ENCODE measurements at places on chromosomes 2 and 18.

GRCh38 chr18:3912705-3913104, 462.7 kb downstream of the TGIF1 start:
- no peak for DNase-seq

DNA sequence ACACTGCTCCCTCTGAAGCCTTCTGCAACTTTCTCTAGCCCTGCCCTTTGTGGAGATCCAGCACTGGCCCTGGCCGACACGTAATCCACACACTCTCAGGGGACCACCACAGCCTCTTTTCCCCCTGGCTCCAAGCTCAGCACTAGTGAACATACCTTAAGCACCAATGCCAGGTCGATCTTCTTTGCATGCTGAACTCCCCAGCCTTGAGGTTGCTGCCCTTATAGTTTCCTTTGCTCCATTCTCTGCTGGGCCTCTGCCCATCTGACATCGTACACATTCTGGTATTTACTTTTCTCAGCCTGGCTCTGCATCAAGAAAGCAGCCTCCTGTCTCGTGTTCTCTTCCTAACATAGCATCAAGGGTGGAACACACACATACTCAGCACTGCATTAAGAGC, 361.5 kb downstream of the LPIN1 start:
- DNase-seq, result no peak

GRCh38 chr2:110971811-110972210, 148.9 kb upstream of the BCL2L11 start:
- DNase-seq, result no peak

GRCh38 chr18:36377626-36378025, 80.1 kb downstream of the FHOD3 start:
- DNase-seq, result no peak

- DNase-seq, result no peak
These were observed 21.0 kb downstream of the C1QL2 start for GRCh38 chr2:119137502-119137901.

- DNase-seq, result no peak
These were observed 236.4 kb downstream of the PIEZO2 start for GRCh38 chr18:10912790-10913545.

GRCh38 chr2:224086226-224086914, 47.3 kb upstream of the SERPINE2 start:
- peak; percentile 67 for DNase-seq

- no peak for DNase-seq
These were observed 10.3 kb downstream of the DIPK1C start for GRCh38 chr18:74446631-74447403.

DNA sequence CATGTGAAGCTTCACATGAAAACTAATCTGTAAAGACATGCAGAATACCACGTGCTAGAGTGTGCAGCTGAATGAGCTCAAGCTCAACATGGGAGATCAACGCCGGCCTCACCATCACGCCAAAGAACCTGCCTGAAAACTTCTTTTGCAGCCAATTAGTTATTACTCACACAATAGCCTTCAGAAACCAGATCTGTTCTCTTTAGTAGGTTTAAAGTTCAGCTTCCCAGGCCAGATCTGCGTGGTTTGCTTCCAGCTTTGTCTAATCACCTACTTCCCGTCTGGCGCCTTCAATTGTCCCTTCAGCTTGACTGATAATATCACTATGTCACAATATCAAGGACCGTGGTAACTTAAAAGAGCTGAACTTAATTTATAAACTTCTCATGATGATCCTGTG, 68.0 kb upstream of the ZNF236 start:
- no peak for DNase-seq

DNA sequence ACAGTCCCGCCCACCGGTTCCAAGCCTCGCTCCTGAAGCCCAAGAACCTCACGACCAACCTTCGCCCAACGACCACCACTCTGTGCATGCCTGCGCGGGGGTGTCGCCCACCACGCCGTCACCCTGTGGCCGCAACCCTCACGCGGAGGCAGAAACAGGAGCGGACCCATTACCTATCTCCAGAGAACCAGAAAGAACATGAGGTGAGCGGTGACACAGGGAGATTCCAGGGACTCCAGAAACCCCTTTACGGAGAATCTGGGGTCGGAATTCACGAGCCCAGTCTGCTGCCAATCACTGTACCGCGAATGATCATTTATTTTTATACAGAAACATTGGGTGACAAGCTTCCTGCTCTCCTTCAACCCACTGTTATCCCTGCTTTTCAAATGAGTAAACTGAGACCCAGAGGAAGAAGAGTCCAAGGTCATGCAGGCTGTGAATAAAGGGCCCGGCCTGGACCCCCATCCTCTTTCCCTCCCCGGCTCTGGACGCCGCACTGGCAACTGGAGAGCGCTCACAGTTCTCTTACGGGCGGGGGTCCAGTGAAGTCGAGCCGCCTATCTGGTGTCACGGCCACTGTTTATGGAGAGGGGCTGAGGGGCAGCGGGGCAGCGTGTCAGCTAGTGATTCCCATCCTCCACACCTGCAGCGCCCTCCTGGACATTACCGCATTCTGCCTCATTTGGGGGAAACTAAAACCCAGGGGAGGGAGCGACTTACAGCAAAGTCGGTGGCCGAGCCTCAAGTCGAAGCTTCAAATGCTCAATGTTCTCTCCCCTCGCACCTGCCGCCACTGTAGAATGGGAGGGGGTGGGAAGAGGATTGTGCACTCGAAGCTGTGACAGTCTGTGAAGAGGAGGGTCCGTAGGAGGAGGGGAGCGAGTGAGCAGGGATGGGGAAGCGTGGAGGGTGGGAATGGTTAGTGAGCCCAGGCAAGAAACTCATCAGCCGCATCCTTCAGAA, 723 bp upstream of the SLC30A3 start:
- no peak for DNase-seq

DNA sequence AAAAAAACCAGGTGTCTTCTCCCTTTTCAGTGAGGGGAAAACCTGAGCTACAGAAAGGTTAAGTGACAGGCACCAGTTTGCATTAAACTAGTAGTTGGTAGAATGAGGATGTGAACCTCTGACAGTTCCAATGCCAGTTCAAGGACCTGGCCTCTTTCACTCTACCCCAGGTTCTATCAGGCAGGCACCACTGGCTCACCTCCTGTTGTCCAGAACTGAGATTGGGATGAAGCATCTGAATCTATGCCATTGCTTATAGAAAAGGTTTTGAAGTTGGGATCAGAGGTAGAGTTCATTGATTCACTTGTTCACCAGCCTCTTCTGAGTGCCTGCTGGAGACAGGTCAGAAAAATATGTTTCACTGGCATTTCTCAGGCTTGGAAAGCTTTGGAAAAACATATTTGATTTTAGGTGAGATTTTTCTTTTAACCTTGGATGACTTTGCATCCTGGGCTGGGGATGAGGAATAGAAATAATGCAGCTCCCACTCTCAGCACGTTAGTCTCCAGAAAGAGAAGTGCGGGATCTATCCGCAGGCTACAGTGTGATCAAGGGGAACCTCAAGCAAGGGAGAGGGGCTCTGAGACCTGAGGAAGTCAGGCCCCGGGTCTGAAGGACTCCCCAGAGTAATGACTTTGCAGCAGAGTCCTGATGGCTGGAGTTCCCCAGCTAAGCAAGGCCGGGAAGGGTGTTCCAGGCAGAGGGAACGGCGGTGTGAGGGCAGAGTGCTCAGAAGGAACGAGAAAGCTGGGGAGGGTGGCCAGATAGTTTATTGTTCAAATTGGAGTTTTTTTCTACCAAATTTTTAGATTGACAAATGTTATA, 250.3 kb downstream of the MYCN start:
- DNase-seq, result no peak

- DNase-seq, result peak; percentile 94
These were observed at the start of gene ABI2 for GRCh38 chr2:203327901-203328759. Gene ABI2, plus strand, starts transcription at chr2:203328394. Its CDS starts 121 bp downstream, at chr2:203328515.

- DNase-seq, result peak; percentile 28
These were observed 96.9 kb downstream of the PHLPP1 start for GRCh38 chr18:62812242-62812641.

GRCh38 chr2:43484323-43484930, 111.4 kb downstream of the THADA start:
- DNase-seq, result no peak

GRCh38 chr2:5915881-5916310, 223.7 kb downstream of the SOX11 start:
- no peak for DNase-seq

DNA sequence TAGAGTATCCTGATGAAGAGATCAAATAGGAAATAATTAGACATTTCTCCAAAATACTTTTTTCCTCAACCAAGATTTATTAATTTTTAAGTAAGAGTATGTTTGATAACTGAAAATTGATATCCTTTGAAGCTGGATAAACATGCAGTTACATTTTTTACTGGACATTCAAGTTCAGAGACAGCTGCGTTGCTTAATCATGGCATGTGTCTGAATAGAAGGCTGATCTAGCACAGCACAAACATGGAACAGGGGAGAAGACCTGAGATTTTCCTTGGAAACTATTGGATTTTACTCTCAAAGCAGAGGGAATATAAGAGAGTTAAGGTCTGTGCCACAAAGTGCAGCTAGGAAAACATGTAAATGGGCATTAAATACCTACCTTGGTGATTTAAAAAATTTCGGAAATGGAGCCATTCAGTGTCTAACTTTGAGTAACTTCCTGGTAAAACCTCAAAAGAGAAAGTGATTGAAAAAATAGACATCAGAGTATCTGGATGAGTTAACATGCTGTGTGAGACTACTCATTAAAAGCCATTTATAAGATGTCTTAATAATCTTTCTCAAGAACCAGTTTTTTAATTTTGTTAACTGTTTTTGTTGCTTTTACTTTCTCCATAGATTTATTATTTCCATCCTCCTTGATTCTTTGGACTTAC, 31.8 kb downstream of the CRIM1 start:
- DNase-seq, result no peak

DNA sequence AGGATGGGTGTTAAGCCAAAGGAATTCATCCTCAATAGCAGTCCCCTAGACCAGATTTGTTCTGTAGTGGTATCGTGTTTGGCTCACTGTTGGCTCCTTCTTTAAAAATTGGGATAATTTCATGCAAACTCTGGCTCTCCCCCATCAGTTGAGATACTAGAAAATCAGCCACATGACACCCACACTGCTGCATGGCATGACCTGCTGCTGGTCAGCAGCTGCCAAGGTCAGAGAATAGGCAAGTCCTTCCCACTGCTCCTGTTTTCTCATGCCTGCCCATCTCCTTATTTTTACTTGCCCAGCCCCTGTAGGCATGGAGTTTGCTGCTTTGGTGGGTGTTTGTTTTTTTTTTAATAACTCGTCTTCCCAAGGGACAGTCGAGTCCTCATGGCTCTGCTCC, 1.0 kb upstream of the SNRNP200 start:
- no peak for DNase-seq

- DNase-seq, result peak; percentile 48
These were observed 81.0 kb upstream of the TMEM17 start for GRCh38 chr2:62586981-62587380.

DNA sequence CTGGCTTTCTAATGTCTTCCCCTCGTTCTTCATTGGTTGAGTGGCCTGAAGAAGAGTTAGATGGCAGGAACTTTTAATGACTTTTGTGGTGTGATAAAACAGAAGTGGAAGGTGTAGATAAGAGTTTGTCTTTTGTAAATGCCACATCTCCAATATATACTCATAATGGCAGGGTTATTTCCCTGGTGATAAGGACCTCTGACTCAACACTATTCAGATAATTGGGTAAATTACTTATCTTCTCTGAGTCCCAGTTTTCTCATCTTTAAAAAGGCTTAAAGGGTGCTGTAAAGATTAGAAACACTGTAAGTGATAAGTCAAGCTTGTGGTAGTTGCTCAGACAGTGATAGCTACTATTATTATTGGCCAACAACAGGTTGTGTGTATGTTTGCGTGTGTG, 9.5 kb downstream of the KLHL14 start:
- DNase-seq, result no peak

- DNase-seq, result no peak
These were observed 137.7 kb downstream of the ABCA12 start for GRCh38 chr2:215000721-215001120.

GRCh38 chr2:183927406-183928325, 670.7 kb upstream of the ZNF804A start:
- no peak for DNase-seq

GRCh38 chr18:41666231-41666630, 288.8 kb upstream of the PIK3C3 start:
- no peak for DNase-seq

DNA sequence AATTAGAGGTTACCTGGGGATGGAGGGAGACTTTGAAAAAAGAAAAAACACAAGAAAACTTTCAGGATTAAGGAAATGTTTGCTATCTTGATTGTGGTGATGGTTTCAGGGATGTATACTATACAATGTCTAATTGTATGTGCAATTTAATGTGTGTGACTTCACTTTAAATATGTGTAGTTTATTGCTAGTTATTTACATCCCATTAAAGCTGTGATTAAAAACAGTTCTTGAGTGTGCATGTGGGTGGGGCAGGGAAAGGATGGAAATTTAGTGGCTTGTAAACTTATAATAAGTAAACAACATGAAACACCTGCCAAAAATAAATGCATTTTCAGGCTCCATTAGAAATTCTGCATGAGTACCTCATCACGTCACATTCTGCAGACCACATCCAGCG, 167.0 kb downstream of the MYO5B start:
- no peak for DNase-seq

DNA sequence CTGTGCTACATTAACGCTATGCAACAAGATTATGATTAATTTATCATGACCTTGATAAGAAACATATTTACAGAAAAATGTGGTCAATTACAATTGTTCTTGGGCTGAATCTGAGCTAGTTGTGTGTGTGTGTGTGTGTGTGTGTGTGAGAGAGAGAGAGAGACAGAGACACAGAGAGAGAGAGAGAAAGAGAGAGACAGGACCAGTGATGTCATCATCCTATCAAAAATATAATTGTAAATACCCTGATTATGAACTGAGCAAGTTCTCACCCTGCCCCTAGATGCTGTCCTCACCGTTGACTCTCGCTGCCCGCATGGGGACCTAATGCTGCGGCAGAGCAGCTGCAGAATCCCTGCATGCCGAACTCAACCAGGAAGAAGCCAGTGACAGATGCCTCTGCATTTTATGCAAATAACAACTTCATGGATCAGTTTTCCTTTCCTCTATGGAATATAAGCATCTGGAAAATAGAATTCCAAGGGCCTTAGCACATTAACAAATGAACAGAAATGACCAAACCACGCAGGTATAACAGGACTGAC, 512.5 kb downstream of the PLCL1 start:
- no peak for DNase-seq

DNA sequence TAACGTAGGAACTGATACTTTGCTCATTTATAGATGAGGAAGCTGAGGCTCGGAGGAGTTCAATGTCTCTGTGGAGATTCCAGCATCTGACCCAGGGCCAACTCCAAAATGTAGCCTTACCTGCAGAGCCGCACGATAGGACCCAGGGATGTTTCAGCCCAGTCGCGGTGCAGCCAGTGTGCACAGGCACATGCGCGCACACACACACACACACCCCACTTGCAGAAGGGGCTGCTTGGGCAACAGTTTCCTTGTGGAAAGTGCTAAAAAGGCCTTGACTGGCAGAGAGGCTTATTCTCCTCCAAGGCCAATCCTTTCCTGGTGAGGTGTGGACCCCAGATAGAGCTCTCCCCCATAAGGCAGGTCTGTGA, 101.7 kb downstream of the ZFP36L2 start:
- no peak for DNase-seq

DNA sequence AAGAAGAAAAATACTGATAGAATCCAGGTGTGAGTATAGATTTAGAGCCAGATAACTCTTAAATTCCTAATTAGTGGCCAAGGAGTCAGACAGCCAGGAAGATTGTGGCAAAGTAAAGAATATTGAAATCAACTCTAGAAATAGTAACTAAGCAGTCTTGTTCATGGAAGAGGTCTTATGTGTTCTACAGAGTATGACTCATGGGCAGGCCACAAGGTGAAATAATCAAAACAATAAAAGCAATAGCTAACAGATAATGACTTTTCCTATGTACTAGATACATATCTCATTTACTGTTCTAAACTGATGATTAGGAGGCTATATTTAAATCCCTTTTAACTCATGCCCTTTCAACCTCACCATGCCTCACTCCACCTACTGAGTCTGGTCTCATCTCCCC, 227.4 kb upstream of the COL3A1 start:
- no peak for DNase-seq

Measured in SJSA1 (cell line).